NCI-H1694 treated with DMSO at 0.1 percent for 48 hours (cell line): ENCODE measurements at places on chromosomes 2 and 18.

GRCh38 chr18:10258836-10259474 is 195.5 kb upstream of the APCDD1 start:
- DNase-seq, result peak; percentile 16

GRCh38 chr18:79458131-79458838 is 62.6 kb downstream of the NFATC1 start:
- DNase-seq, result no peak

DNA sequence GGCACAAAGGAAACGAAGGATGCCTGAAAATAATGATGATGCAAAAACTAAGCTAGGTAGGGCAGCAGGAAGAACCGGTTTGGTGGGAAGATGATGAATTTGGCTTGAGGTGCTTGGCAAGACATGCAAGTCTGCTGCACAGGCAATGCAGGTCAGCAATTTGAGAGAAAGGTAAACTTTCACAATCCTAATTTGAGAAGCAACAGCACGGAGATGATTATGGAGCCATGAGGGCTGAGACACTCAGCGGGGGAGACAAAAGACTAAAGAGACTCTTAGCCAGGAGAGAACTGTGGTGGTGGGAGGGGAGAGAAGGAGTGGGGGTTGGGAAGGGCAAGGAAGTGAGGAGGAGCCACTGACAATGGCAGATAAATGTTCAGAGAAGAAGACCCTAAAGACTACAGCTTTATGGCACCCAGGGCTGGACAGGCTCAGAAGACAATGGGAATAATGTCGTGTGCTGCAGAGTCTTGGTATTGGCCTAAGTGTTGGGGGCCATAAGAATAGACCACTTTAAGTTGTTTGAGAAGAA is 19.4 kb upstream of the RNF149 start:
- DNase-seq, result no peak

DNA sequence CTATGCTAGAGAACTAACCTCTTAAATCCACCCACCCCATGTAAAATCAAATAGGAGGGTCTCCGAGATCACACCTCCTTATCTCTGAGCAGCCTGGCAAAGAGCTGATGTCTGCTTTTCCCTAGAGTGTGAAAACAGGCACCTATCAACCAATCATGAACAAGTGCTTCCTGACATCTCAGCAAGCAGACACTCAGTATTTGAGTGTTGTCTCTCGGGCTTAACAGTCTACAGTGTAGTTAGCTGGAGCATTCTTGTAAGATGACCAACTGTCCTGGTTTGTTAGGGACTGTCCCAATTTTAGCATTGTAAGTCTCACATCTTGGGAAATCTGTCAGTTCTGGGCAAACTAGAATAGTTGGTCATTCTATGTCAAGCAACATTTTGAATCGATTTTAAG is 26.4 kb downstream of the MARCHF4 start:
- no peak for DNase-seq

DNA sequence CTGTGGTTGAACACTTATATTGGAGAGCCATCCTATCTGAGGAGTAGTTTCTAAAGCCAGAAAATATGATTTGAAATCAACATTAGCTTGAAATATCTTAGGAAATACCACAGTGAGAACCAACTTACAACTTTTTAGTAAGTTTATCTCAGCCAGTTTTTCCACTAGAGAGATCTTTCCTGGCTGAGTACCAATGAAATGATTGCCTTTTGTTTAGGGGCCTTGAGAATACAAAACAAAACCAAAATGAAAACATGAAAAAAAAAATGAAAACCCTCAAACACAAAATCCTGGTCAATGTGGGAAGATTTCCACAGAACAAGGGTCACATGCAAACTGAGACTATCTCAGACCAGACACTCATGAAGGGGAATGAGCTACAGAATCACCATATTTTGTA is 429.0 kb downstream of the SETBP1 start:
- no peak for DNase-seq

GRCh38 chr2:230877759-230878598 is 13.2 kb downstream of the ITM2C start:
- DNase-seq, result no peak

DNA sequence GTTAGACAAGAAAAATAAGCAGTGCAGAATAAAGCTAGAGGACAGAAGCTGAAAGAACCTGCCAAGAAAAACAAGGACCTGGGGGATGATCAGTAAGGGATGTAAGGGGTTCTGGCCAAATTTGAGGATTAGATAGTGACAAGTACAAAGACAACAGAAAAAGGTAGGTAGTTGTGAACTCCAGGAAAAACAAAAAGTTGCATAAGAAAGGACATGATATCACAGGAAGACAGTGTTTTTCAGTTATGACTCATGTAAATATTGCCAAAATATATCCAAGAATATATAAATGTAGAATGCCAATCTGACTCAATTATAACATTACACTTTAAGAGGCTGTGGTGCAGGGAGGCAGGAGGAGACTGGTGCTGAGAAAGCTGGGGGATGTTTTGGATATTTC is 209.8 kb upstream of the SH3BP4 start:
- no peak for DNase-seq

GRCh38 chr2:113224647-113225236 is 51.0 kb downstream of the PSD4 start:
- no peak for DNase-seq

DNA sequence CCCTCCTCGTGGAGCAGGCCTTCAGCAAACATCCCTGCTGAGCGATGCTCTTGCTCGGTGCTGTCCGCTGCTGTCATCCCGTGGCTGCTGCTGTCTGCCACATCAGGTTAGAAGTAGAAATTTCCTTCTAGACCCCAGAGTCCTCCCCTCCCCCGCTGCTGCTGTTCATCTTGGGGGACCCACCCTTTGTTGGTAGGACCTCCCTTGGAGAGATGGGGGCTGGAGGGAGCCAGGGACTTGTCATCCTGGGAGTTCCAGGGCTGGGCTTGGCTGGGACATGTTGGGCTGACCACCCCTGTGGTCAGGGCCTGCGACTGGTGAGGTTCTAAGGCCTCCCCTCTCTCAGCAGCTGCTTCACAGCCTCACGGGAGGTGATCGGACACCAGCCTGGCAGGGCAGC is 122.4 kb downstream of the PRKCE start:
- no peak for DNase-seq

DNA sequence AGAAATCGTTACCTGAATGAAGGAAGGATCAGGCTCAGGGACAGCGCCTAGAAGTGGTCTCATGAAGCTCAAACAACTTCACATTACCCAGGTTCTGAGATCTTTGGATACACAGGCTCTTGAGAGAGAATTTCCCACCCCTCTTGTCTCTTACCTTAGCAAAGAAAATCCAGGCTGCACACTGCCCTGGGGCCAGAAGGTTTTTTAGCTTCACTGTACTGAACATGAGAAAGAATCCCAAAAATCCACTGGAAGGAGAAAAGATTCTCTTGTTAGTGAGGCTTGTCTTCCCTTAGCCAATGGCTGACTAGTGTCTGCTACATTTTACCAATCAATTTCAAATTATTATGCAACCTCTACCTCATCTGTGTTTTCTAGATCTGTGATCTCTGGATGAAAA is 101.0 kb upstream of the RIOK3 start:
- no peak for DNase-seq

- no peak for DNase-seq
These were observed 34.9 kb downstream of the SULT1C2 start for GRCh38 chr2:108323619-108324018.

GRCh38 chr2:71822463-71822862 is 325.2 kb downstream of the CYP26B1 start:
- DNase-seq, result no peak

DNA sequence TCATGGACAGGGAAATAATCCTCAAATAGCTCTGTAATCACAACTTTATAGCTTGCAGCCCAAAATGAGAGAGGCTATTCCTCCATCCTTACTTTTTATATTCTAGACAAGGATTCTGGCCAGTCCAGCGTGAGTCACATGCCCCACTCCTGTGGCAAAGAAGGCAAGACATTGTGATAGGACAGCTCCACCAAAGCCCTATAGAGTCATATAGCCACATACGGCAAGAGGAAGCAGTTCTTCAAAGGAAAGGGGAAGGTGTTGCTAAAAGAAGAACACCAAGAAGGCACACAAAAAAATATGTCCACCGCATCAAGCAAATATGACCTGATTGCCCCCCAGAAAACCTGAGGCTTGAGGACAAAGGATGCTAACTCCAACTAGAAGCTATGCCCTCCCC is 3.4 kb upstream of the GFPT1 start:
- DNase-seq, result no peak

DNA sequence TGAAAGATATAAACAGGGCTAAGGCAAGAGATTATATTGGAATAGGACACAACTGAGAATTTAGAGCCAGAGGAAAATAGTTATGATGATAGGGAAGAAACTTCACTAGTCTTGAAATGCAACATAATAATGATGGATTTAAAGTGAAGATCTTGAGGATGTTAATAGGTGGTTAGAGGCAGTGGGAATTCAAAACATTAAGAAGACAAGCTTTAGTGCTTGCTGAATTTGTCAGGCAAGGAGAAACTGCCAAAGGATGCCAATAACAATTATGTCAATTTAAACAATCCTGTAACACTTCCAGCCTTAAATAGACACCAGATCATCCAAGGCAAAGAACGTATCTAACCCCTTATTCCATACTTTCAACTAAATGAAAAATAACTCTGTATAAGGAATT is 330.1 kb downstream of the ERBB4 start:
- no peak for DNase-seq

DNA sequence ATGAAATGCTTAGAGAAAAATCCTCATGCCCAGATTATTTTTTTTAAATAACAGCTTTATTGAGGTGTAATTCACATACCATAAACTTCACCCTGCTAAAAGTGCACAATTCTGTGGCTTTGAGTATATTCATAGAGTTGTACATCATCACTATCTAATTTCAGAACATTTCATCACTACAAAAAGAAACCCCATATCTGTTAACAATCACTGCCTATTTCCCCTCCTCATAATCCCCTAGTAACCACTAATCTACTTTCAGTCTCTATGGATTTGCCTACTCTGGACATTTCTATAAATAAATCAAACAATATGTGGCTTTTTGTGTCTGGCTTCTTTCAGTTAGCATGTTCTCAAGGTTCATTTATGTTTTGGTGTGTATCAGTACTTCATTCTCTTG is 51.4 kb downstream of the OSBPL1A start:
- DNase-seq, result no peak

GRCh38 chr2:59622599-59623308 is 930.7 kb downstream of the BCL11A start:
- DNase-seq, result no peak
